ENCODE measurements at places on chromosomes 16 and 17. TPM values are rescaled to one million over a fixed set of nuclear protein-coding genes. Genes with fewer than 3 reads are reported as not detected.

- DNase-seq: peak; percentile 98
- no peak overlapping the region for H3K27ac ChIP-seq
- no peaks in the 10 kb centered on the region for H3K36me3 ChIP-seq
- H3K4me1 ChIP-seq: no peaks in the 10 kb centered on the region
- peaks cover 49% of the 10 kb centered on the region for H3K27me3 ChIP-seq
- H3K4me3 ChIP-seq: no peak overlapping the region
Observed at GRCh38 chr17:79391376-79392233, 219.2 kb downstream of the RBFOX3 start.

- H3K4me3 ChIP-seq: peak overlapping the region; percentile 70
- DNase-seq: peak; percentile 73
- no peaks in the 10 kb centered on the region for H3K4me1 ChIP-seq
- H3K36me3 ChIP-seq: peaks cover 6% of the 10 kb centered on the region
- no peaks in the 10 kb centered on the region for H3K27me3 ChIP-seq
- H3K27ac ChIP-seq: no peak overlapping the region
Observed at GRCh38 chr16:67278773-67279295, 498 bp upstream of the PLEKHG4 start.

- no peaks in the 10 kb centered on the region for H3K4me1 ChIP-seq
- H3K4me3 ChIP-seq: no peak overlapping the region
- no peaks in the 10 kb centered on the region for H3K36me3 ChIP-seq
Observed at GRCh38 chr16:49959552-49960277, 65.3 kb upstream of the CNEP1R1 start.

DNA sequence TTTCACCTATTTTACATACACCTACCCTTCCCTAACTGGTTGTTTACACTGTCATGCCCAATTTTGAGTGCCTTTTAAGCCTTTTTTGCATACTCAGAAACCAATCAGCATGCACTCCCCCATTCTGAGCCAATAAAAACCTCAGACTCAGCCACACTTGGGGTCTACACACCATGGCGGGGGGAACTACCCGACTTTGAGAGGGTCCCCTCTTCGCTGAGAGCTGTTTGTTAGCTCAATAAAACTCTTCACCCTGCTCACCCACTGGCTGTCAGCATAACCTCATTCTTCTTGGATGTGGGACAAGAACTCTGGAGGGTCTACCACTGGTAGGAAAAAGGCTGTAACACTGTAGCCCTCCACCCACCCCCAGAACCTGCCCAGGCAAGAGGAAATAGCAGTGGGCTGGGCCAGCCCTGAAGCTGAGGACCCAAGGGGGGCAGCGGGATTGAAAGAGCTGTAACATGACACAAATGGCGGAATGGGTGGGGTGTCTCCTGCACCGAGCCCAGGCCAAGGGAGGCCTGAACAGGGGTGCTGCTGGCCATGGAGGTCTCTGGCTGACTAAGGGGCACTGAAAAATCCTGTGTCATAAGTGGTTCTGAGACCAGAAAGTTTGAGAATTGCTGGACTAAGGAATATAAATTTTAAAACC, 3.0 kb upstream of the FLYWCH2 start:
- H3K4me3 ChIP-seq: no peak overlapping the region
- H3K27me3 ChIP-seq: no peaks in the 10 kb centered on the region
- H3K4me1 ChIP-seq: no peaks in the 10 kb centered on the region
- no peak overlapping the region for H3K27ac ChIP-seq

DNA sequence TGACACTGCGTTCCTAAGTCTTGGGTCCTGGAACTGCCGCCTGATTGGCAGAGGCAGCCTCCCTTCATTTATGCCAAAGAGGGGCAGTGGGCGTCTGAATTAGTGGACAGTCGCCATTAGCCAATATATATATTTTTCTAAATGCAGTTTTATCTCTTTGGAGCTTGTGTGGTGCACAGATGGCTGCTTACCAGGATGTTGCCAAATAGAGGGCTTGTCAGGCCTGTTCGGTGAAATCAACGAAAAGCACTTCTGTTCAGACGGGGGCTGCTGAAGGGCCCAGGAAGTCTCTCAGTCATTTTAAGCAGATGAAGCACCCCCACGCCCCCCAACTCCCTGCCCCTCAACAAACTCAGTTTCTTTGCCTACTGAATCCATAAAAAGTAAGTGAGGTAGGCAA, 66.0 kb downstream of the RAP1GAP2 start:
- peaks cover 7% of the 10 kb centered on the region for H3K4me1 ChIP-seq
- H3K4me3 ChIP-seq: no peak overlapping the region
- no peaks in the 10 kb centered on the region for H3K27me3 ChIP-seq
- no peak for DNase-seq

GRCh38 chr17:1004769-1005295, 7.9 kb downstream of the TIMM22 start:
- DNase-seq: no peak
- no peak overlapping the region for H3K27ac ChIP-seq
- H3K4me1 ChIP-seq: peaks cover 11% of the 10 kb centered on the region
- H3K27me3 ChIP-seq: no peaks in the 10 kb centered on the region
- H3K36me3 ChIP-seq: peaks cover 53% of the 10 kb centered on the region

GRCh38 chr16:5722116-5722619, 624.6 kb upstream of the EEF2KMT start:
- H3K27ac ChIP-seq: no peak overlapping the region
- H3K4me3 ChIP-seq: no peak overlapping the region
- no peaks in the 10 kb centered on the region for H3K27me3 ChIP-seq
- H3K36me3 ChIP-seq: no peaks in the 10 kb centered on the region
- H3K4me1 ChIP-seq: no peaks in the 10 kb centered on the region

Gene TMEM235
- 0.29 TPM for total RNA-seq

Gene VMO1
- 0.75 TPM for total RNA-seq

Gene KRT13
- total RNA-seq: not detected
